ENCODE measurements at places on chromosomes 4 and X.
A peak's percentile ranks its signal among the peaks of the same experiment; 100 is the strongest.

DNA sequence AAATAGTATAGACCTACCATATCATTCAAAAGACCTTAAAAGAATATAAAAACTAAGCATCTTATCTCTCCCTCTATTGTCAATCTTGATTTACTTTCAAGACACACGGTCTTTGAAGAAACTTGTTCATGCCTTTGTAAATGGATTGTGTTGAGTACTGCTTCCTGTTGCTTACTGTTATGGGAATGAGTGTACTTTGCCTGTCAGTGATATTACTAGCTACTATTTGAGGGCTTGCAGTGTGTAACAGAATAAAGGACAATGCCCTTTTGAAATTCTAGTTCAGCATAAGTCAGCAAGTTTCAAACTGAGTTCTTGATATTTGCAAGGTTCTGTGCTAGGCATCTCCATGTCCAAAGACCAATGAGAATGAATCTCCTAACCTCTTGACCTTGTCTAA lies 36.0 kb downstream of the CDKL5 start:
- no peak for DNase-seq

- no peak for DNase-seq
Observed at GRCh38 chrX:17564689-17565409, 172.4 kb upstream of the SCML1 start.

GRCh38 chrX:38970845-38971244 lies 169.6 kb downstream of the MID1IP1 start:
- DNase-seq: peak; percentile 3

DNA sequence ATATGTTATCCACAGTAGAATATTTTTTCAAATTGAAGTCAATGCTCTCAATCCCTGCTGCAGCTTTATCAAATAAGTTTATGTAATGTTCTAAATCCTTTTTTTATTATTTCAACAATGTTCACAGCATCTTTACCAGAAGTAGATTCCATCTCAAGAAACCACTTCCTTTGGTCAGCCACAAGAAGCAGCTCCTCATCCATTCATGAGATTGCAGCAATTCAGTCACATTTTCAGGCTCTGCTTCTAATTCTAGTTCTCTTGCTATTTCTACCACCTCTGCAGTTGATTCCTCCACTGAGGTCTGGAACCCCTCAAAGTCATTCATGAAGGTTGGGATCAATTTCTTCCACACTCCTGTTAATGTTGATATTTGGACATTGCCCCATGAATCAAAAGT lies 2301.3 kb upstream of the TENM3 start:
- no peak for DNase-seq

- no peak for DNase-seq
Observed at GRCh38 chr4:186759990-186760389, 36.3 kb upstream of the FAT1 start.

DNA sequence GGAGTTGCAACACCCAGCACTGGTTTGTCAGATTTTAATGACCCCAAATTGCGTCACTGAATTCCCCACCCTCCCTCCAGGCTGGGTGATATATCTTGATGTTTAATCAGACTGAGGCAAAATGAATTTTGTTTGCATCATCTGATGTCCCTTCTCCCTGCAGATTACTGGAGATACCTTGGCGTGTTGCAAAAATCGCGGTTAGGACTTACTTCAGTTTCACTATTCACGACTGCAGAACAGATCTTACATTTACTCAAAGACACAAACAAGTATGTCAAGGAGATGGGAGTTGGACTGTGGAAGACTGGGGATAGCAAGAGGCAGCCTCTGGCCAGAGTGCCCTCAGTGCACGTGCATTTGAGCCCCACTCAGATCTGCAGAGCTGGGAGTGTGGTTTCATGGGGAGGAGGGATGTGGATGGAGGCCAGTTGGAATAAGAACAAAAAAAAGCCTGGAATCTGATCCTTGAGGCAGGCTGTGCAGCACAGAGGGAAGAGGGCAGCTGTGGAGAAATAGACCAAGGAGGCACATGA lies 92.2 kb upstream of the MTM1 start:
- DNase-seq: no peak

GRCh38 chrX:8418301-8418700 lies 46.3 kb upstream of the VCX3B start:
- no peak for DNase-seq

DNA sequence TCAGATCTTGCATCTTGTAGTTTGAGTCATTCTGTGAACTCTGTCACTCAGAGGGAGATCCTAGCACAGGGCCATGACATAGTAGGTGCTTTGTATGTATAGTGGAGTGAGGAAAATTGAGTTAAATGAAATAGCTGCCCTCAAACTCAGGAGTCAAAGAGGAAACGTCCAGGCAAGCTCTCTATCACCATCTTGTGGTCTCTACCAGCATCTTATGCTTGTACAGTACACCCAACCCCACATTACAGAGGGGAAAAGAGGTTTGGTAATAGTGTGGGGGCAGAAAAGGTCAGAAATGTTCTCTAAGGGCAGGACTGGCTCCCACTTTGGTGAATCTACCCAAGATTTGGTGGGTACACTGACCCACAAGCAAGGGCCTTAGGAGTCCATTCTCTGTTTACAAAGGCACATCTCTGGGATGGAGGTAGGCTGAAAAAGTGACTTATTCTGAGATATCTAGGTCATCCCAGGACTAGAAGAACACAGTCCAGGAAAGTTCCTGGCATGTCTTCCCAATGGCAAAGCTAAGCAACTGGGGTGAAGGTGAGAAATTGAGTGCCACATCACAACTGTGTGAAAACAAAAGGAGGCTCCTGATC lies 131.8 kb downstream of the OR13H1 start:
- peak; percentile 20 for DNase-seq

GRCh38 chrX:147741776-147742175 lies 169.9 kb upstream of the FMR1 start:
- no peak for DNase-seq

DNA sequence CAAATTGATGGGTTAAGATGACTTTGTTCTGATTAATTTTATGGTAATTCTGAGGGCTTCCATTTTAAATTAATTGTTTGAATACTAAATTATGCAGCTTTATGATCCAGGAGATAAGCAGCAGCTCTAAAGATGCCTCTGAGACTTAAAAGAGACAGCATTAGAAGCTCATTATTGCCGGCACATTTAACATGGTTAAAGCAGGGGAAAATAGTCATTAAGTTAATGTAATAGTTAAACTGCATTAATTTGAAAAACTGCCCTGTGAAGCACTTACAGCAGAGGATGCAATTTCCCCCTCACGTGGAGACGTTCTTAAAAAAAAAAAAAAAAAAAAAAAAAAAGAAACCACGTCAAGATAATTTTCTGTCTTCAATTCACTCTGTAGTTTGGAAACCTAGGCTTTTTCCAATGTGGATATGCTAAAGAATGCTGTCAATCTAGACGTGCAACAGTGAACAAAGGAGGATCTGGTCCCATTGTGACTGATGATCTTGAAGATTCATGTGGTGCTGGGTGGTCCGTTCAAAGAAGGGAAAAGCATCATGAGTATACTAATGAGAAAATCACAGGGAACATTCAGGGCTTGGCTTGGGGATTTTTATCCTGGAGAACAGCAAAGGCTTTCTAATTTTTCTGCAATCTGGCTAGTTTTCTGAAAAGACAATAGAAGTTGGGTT lies 440.6 kb upstream of the HS3ST1 start:
- DNase-seq: no peak

GRCh38 chr4:26326791-26327190 lies 6.0 kb downstream of the RBPJ start:
- DNase-seq: no peak

- no peak for DNase-seq
Observed at GRCh38 chr4:187444061-187444460, 551.5 kb upstream of the ZFP42 start.

- no peak for DNase-seq
Observed at GRCh38 chr4:48669086-48669485, 111.0 kb downstream of the FRYL start.

DNA sequence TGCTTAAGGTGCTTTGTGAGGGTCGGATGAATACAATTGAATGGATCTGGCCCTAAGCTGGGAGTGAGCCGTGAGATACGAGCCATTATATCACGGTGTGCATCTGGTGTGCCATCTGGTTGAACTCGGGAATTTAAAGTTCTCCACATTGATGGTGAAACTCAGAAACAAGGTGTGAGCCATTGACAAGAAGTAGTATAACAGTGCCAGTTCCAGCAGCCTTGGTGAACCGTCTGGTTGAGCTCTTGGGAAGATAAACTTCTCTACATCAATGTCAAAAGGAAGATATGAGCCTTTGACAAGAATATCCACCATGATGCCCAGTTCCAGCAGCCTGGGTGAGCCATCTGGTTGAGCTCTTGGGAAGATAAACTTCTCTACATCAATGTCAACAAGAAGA lies 5.0 kb upstream of the CSF2RA start:
- DNase-seq: no peak

- no peak for DNase-seq
Observed at GRCh38 chr4:85658766-85659439, 184.0 kb downstream of the ARHGAP24 start.

DNA sequence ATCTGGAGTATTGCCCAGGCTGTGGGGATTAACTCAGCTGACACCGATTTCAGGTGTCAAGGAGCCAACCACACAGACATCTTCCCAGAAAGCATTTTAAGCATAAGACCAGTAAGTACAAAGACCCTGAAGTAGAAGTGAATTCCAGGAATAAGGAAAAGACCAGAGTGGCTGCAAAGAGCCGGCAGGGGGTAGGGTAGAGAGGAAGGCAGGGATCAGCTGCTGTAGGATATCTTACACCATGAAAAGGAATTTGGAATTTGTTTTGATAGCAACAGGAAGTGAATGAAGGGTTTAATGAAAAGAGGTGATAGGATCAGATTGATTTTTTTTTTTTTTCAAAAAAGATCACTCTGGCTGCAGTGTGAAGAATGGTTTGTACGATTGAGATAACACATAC lies 113.6 kb upstream of the PPARGC1A start:
- no peak for DNase-seq

DNA sequence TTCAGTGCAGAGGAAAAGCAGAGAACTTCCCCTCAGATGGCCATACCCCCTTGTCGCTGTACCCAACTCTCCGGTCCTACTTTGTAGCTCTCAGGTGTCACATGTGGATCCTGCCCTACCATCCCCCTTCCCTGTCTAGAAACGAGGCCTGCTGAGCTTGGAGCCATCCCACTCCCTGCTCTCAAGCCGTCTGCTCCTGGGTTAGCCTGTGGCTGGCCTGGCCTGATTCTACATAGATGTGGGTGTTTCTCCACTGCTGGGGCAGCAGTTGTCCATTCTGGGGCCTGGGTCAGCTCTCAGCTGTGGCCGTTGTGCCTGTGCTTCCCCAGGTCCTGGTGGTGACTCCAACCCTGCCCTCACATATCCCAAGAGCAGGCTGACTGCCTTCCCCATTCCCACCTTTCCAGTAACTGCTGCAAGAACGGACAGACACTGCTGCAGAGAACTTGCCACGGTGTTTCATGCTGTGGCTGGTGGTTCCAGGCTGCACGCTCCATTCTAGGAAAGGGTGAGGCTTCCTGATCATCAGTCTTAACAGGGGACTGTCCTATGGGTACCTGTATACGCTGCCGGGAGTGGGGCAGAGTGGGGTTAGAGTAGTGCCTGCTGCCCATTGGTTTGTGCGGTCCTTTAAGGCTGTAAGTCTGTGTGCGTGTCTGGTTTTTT lies 3.6 kb downstream of the IL9R start:
- no peak for DNase-seq

DNA sequence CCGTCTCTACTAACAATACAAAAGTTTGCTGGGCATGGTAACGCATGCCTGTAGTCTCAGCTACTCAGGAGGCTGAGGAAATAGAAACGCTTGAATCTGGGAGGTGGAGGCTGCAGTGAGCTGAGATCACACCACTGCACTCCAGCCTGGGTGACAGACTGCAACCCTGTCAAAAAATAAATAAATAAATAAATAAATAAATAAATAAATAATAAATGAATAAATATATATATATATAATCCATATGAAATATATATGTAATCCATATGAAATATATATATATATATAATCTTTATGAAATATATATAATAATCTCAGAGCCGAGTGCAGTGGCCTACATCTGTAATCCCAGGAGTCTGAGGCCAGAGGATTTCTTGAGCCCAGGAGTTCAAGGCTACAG lies 17.8 kb upstream of the RBPJ start:
- DNase-seq: no peak

DNA sequence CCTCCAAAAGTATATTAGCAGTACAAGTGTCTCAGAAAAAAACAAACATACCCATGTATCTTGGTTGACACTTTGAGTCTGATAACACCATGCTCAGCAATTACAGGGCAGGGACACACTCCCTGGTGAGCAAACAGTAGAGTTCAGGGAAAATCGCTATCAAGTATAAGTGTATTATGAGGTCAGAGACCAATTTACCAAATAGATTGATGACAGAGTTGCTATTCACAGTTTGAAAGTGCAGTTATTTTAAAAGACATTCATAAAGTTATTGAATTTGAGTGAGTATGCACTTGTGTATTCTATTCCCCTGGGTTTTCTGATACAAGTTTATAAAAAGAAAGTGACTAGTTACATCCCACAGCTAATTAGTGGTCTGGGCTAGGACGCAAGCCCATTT lies 10.2 kb upstream of the LONRF3 start:
- no peak for DNase-seq

DNA sequence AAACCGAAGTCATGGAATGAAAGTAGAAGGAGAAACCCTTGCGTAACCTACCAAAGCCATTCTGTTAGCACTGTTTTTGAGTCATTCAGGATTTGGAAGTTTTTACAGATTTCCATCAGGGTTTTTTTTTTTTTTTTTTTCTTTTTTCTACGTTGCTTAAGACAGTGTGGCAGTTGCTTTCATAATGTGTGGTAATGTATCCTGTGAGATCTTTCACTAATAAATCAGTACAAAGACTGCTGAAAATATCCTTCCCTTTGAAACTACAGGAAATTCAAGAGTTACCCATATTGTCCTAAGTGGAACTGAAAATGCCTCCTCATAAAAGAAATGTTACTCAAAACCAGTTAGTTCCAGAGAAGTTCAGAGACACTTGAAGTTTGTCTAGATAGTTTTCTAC lies 137.8 kb downstream of the RAPGEF2 start:
- no peak for DNase-seq

DNA sequence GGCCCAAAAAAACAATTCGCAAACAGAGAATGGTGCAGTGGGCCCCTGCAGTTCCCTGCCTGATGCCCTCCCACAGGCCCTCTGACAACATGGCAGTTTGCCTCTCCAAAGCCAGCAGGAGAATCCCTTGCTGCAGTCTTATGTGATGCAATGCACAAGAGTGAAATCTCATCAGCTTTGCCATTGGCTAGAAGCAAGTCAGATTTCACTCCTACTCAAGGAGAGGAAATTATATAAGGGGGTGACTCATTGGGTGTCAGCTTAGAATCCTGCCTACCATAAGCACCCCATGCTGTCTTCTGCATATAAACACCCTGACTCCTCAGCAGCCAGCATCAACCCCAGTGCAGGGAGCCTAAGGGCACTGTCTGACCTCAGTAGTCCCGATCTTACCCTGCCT lies 157.3 kb upstream of the LDB2 start:
- DNase-seq: no peak

- DNase-seq: no peak
Observed at GRCh38 chr4:113563691-113564378, 197.7 kb downstream of the CAMK2D start.

DNA sequence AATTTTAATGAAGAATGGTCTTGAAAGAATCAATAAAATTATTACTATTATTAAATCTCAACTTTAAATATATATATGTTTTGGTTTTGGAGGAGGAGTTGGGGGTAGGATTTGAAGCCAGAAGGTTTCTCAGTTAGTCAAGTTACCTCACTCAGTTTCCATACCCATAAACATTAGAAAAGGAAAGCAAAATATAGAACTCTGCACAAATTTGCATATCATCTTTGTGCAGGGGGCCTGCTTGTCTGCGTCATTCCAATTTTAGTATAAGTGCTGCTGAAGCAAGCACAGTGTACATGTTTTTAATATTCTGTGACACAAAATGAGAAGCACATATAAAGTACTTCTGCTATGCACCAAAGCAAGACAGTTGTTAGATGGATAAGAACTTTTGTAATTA lies 47.5 kb upstream of the SCRG1 start:
- DNase-seq: no peak
